Metanephros (tissue), 2 donors: ENCODE measurements at places on chromosomes 11 and 22. TPM values are rescaled to one million over a fixed set of nuclear protein-coding genes. Genes with fewer than 3 reads are reported as not detected.

CSRP3 gene
- total RNA-seq, result 84.4 TPM

NPAS4 gene
- total RNA-seq, result 3.1 TPM

UBASH3B gene
- 9.5 TPM for total RNA-seq

ALG9 gene
- total RNA-seq, result 47.7 TPM

MPZL3 gene
- total RNA-seq, result 6.2 TPM

SLC5A4 gene
- 2.7 TPM for total RNA-seq

BDNF gene
- 1.3 TPM for total RNA-seq

FXYD6 gene
- 54.7 TPM for total RNA-seq

PHLDA2 gene
- 6.2 TPM for total RNA-seq

GDPD4 gene
- total RNA-seq, result not detected

SLC25A22 gene
- 10.7 TPM for total RNA-seq

SEC14L6 gene
- total RNA-seq, result 6.5 TPM
